ENCODE measurements at places on chromosomes 1 and 21.
A peak's percentile ranks its signal among the peaks of the same experiment; 100 is the strongest.

DNA sequence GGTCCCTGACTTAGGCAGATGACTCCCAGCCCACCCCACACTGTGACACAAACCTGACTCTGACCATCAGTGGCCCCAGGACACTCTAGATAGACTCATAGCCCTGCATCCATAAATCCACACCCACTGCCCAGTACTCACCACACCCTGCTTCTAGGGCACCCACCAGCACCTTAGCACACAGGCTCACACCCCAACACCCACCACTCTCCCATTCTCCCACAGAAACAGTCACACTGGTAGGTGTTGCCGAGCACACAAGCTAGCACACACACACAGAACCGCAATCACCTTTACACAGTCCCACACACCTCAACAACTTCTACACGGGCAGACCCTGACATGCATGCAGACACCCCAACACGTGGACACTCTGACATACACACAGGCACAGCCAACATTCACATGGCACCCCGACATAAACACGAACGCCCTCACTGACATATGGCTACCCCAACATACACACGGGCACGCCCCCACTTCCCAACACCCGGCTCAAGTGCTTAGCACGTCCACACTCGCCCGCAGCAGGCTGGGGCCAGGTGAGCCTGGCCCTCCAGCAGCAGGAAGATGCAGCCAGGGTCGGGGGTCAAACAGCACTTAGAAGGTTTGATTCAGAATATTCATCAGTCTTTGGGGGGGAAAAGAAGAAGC, 105.5 kb upstream of the TARDBP start:
- no peak for DNase-seq

- no peak for DNase-seq
These were observed 68.8 kb upstream of the ST6GALNAC3 start for GRCh38 chr1:76005765-76006164.

GRCh38 chr1:177246710-177247580, 76.2 kb downstream of the BRINP2 start:
- no peak for DNase-seq

- no peak for DNase-seq
These were observed 767.7 kb upstream of the ADGRL2 start for GRCh38 chr1:81032973-81033425.

DNA sequence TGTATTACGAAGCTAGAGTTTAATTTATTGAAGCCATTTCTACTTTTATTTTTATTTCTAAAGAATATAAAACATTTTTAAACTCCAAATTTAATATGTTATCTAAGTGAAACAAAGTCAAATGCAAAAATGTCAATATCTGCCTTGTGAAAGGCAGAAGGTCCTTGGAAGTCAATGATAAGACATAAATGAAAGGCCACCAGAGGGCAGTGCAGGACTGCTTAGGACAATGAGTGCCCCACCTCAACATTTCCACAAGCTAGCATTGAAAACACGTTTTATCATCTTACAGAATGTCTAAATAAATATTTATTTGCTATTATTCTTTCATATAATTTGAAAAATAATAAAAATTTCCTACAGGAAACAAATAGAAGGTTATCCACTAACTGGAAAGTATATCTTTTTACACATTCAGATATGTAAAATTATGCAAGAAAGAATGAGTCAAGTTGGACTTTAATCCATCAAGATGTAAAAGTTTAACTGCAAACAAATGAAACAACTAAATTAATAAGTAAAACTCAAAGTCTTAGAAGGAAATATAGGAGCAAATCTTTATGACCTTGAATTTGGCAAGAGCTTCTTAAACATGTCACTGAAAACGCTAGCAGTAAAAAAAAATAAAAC, 140.1 kb upstream of the FMN2 start:
- peak; percentile 74 for DNase-seq

- DNase-seq: peak; percentile 11
These were observed 109.4 kb downstream of the NAV1 start for GRCh38 chr1:201648066-201648906.

DNA sequence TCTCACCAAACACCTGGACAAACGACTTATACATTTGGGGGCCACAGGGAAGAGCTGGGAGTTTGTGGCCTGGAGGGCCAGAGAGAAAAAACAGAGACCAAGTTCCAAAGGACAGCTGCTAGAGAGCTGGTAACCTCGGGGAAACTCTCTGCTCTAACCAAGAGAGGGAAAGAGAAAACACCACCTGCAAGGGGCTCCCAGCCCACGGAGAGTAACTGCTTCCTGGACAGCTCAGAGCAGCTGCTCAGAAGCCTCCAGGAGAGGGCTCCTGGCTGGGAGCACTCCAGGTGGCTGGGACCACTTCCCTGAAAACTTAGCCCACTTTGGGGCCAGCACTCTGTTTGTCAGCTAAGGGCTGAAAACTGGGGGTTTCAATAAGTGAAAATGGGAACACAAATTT, 154.8 kb upstream of the GRIK3 start:
- DNase-seq: no peak

GRCh38 chr1:236303675-236304074, 21.9 kb upstream of the ERO1B start:
- peak; percentile 42 for DNase-seq

- DNase-seq: no peak
These were observed 44.5 kb downstream of the TAS1R2 start for GRCh38 chr1:18814874-18815531.

DNA sequence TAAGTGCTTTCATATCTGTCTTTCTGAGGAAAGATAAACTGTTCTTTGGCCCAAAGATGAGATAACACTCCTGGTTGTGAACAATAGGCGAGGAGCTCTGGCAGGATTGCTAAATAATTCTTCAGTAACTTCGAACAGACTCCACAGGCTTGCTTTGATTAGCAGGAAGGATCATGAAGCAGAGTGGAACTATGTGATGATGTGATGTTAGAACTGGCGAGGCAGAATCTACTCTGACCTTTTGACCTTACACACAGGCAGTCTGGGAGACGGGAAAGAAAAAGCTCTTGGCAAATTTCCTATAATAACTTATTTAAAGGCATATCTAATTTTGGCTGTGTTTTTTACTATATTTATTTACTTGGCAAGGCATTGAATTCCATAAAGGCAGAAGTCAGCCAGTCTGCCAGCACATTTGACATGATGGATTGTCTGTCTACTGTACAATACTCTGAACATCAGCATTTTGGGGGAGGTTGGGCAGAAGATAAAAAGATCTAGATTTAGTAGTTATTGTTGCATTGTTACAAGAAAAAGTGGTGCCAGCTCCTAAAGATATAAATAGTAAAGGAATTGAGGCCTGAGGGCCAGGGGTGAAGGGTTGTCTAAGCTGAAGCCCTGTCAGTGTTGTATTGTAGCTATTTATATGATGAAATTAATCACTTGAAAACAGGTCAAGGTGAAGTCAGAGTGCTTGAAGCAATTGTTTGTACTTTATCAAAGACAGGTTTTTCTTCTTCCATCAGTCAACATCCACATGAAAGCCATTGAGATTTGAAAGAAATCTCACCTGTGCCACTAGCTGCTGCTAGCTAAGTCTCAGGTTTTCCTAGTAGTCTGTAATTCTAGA, 708.8 kb downstream of the LTN1 start:
- DNase-seq: no peak

- no peak for DNase-seq
These were observed 4.8 kb upstream of the ATP1A1 start for GRCh38 chr1:116368241-116368640.
